HuH-7 (cell line): ENCODE measurements at places on chromosomes 12 and 14.

- peak; percentile 7 for DNase-seq
Measured at GRCh38 chr12:121352682-121353018, 439 bp upstream of the ANAPC5 start.

DNA sequence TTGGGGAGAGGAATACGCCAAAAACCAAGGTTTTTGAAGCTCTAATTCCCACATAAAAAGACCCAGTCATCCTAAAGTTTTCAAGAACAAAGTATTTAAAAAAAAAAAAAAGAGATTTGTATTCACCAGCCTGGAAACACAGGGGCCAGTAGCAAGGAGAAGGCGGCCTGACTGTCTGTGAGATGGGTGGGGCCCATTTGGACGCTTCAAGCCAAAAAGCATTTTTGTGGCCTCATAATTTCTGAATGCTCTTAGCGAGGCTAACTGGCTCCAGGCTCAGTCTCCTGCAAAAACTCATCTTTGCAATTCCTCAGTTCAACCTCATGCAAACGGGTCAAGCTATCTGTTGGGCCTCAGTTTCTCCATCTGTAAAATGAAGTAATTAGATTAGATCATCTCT lies 514.1 kb downstream of the MED13L start:
- no peak for DNase-seq

GRCh38 chr14:24817212-24818057 lies 183.4 kb upstream of the GZMB start:
- no peak for DNase-seq

GRCh38 chr12:124605883-124606774 lies 38.7 kb upstream of the NCOR2 start:
- DNase-seq = no peak

GRCh38 chr12:110849221-110849620 lies 2.4 kb downstream of the CCDC63 start:
- no peak for DNase-seq
